ENCODE measurements at places on chromosomes 11 and 22.
A peak's percentile ranks its signal among the peaks of the same experiment; 100 is the strongest.

- no peak for DNase-seq
Observed at GRCh38 chr11:12123273-12123672, 12.9 kb downstream of the MICAL2 start.

DNA sequence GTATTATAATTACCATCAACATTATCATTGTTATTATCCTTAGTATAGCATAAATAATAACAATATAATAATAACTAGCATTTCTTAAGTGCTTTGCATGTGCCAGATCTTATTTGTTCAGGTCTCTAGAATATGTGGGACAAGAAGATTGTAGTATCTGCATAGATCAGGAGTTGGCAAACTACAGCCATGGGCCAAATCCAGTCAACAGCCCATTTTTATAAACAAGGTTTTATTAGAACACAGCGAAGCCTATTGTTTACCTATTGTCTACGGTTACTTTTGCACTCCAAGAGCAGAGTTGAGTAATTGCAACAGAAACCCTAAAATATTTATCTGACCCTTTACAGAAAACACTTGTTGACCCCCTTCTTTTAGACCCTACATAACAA is 81.4 kb downstream of the SLC1A2 start:
- DNase-seq = no peak

GRCh38 chr11:123168241-123168640 is 26.8 kb downstream of the CLMP start:
- DNase-seq = no peak

DNA sequence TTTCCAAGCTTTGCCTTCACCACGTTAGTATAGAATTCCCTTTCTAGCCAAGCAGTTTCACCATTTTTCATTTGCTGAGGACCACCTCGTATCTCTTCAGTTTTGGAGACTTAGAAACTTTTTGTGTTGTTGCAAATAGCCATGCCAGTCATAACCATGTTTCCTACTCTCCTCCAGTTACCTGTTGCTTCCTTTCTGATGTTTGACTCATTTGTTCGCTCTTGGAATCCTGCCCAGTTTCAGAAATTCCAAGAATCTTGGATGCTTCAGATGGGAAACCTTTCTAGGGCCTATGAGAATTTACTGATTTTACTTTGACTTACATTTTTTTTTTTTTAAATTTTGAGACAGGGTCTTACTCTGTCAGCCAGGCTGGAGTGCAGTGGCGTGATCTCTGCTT is 65.4 kb downstream of the PPP6R3 start:
- no peak for DNase-seq

GRCh38 chr11:86155200-86155844 is 86.4 kb upstream of the PICALM start:
- no peak for DNase-seq

- no peak for DNase-seq
Observed at GRCh38 chr22:48957311-48957986, 870.2 kb downstream of the BRD1 start.

- peak; percentile 59 for DNase-seq
Observed at GRCh38 chr11:117179048-117179999, 781 bp downstream of the SIDT2 start.

DNA sequence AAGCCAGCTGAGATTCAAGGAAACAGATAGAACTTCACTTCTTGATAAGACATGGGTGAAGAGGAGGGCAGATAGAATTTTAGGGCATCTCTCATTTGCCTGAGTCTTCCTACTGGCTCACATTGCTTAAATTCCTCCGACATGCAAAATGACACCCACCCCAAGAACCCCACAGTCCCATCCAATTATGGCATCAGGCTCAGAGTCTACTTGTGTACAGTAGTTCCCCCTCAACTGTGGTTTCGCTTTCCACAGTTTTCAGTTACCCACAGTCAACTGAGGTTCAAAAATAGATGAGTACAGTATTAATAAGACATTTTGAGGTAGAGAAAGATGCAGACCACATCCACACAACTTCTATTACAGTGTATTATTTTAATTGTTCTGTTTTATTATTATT is 99.8 kb downstream of the TTC17 start:
- DNase-seq = no peak

DNA sequence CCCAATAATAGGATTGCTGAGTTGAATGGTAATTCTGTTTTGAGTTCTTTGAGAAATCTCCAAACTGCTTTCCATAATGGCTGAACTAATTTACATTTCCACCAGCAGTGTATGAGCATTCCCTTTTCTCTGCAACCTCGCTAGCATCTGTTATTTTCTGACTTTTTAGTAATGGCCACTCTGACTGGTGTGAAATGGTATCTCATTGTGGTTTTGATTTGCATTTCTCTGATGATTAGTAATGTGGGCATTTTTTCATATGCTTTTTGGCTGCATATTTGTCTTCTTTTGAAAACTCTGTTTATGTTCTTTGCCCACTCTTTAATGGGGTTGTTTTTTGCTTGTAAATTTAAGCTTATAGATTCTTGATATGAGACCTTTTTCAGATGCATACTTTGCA is 97.4 kb downstream of the FDX1 start:
- no peak for DNase-seq

- no peak for DNase-seq
Observed at GRCh38 chr11:36948460-36949127, 350.6 kb upstream of the RAG2 start.

DNA sequence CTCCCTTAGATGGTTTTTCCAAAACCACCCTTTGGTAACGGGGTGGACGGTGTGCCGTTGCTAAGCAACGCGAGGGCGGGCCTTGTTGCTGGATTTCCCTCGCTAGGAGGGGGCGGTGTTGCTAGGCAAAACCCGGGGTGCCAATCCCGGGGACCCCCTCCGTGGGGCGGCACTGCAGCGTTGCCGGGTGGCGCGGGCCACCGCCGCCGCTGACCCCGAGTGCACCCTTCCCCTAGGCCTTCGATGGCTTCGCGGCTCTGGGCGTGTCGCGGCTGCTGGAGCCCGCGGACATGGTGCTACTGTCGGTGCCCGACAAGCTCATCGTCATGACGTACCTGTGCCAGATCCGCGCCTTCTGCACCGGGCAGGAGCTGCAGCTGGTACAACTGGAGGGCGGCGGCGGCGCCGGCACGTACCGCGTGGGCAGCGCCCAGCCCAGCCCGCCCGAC is 8.9 kb downstream of the EHBP1L1 start:
- DNase-seq = no peak

GRCh38 chr11:109958821-109959166 is 134.4 kb upstream of the ZC3H12C start:
- DNase-seq = no peak
